Epithelial cell of proximal tubule (primary cell): ENCODE measurements at places on chromosomes 1 and 21. TPM values are rescaled to one million over a fixed set of nuclear protein-coding genes. Genes with fewer than 3 reads are reported as not detected.

GRCh38 chr1:235817101-235817728, 49.5 kb downstream of the LYST start:
- DNase-seq = no peak

DNA sequence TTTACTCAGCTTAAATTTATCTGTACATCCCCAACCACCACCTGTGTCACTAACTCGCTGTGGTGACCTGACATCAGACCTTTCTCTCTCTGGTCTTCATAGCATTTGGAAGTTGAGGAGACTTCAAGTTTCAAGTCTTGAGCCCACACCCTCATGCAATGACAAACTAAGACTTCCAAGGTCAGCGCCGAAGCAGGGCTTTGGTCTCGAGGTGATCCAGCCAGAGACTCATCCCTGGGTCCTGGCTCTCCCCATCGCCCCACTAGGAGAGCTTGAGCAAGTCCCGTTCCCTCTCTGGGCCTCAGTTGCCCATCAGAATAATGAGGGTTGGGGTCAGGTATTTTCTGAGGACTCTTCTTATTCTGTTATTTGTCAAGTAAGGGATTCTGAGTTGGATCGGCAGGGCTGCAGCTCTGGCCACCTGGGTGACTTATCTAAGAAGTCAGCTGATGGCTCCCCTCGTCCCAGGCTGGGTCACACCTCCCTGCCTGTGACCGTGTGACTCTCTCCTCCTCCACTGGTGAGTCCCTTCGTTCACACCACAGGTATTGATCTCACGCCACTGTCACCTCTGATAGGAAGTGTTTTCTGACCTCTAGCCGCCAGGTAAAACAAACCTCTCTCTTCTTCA, 143.7 kb upstream of the RUNX3 start:
- no peak for DNase-seq

GRCh38 chr1:216632980-216633379, 90.2 kb downstream of the ESRRG start:
- DNase-seq = no peak

- no peak for DNase-seq
Measured at GRCh38 chr1:29125237-29125641, 1.5 kb upstream of the TMEM200B start.

Gene GSTM5
- total RNA-seq = not detected in 2 replicates

Gene MRPL55
- 130 and 142 TPM in 2 replicates for total RNA-seq

Gene CD247
- total RNA-seq = not detected in 2 replicates

Gene KRTAP19-3
- not detected in 2 replicates for total RNA-seq

DNA sequence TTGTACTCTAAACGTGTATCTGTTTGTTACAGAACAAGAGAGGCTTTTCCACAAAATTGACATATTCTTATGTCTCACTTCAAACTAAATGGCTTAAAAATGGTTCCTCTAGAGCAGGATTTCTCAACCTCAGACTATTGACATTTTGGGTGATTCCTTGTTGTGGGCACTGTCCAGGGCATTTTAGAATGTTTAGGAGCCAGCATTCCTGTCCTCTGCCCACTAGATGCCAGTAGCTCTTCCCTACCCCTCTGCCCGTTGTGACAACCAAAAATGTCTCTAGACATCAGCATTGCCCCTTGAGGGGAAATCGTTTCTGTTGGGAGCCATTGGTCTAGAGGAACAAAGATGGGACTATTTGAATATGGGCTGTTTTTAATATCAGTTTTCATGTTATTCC, 17.3 kb downstream of the SMAP2 start:
- DNase-seq = no peak

GRCh38 chr1:171357179-171357578, 43.2 kb downstream of the FMO4 start:
- peak; percentile 81 for DNase-seq

Gene SFPQ
- total RNA-seq = 136 and 223 TPM in 2 replicates

DNA sequence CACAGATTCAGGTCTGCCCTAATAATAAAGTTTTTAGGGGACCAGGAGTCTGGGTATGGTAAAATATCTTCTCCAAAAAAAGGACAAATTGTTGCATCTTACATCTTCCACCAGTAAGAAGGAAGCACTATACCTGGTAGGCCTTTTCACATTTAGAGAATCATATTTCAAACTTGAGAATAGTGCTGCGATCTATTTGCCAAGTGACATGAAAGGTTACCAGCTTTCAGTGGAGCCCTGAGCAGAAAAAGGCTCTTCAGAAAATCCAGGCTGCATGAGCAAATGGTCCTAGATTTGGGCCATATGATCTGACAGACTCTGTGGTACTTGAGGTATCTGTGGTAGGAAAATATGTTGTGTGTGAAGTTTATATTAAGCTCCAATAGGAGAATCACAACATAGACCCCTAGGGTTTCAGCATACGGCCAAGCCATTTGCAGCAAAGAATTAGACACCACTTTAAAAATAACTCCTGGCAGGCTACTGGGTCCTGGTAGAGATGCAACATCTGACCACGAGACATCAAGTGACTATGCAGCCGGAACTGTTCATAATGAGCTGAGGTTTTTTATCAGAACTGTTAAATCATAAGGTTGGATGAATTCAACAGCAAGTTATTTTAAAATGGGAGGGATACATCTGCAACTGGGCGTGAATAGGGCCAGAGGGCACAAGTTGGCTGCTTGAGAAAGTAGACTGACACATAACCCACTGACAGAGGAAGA, 38.6 kb upstream of the CCDC190 start:
- no peak for DNase-seq

Gene ADIPOR1
- total RNA-seq = 59.0 and 73.9 TPM in 2 replicates

- DNase-seq = no peak
Measured at GRCh38 chr1:158454537-158454936, 7.1 kb upstream of the OR10K1 start.

Gene ST6GALNAC5
- total RNA-seq = 1.3 and 1.4 TPM in 2 replicates

DNA sequence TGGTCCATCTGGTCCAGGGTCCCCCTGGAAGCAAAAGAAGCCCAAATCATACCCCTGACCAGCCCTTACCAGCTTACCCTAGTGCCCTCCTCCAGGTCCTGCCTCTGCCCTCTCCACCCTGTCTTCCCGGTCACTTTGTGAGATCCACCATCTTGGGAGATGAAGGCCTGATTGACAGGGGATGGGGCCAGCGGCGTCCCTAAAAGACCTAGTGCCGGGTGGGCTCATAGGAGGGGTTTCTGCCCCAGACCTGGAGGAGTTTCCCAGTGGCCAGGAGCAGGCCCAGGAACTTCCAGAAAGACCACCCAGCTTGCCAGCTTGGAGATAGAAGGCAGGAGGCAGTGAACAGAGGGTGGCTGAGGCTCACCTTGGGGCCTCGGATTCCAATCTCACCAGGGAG, 5.4 kb downstream of the COL9A2 start:
- DNase-seq = no peak

Gene CADM3
- total RNA-seq = not detected in 2 replicates

DNA sequence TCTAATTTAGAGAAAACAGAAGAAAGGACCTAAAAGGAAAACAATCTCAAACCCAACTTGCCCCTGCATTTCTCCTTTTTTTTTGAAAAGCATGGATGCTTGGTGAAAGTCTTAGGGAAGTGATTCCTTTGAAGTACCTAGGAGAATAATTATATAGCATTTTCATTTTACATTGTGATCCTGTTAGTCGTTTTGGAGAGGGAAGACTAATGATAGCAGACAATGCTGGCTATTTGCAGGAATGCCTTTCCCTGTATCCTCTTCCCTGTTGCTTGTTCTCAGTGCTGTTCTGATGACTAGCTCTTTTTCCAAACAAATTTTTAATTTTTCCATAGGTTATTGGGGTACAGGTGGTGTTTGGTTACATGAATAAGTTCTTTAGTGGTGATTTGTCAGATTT, 53.9 kb downstream of the LAMC1 start:
- no peak for DNase-seq

GRCh38 chr1:206833106-206833680, 32.2 kb upstream of the IL20 start:
- DNase-seq = peak; percentile 20

Gene SPATA17
- total RNA-seq = 0.22 and 0.58 TPM in 2 replicates

DNA sequence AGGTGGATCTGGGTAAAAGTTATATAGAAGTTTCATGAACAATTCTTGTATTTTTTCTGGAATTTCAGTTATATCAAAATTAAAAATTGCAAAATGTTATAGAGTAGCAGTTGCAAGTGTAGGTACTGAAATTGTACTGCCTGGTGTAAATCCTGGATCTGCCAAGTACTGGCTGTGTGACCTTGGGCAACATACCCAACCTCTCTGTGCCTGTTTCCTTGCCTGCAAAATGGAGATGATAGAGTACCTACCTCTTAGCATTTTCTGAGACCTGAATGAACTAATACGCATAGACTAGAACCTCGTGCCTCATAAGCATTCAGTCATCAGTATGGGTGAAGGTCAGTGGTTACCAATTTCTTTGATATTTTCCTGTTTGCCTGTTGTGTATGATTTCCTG, 290.0 kb upstream of the KAZN start:
- DNase-seq = no peak

DNA sequence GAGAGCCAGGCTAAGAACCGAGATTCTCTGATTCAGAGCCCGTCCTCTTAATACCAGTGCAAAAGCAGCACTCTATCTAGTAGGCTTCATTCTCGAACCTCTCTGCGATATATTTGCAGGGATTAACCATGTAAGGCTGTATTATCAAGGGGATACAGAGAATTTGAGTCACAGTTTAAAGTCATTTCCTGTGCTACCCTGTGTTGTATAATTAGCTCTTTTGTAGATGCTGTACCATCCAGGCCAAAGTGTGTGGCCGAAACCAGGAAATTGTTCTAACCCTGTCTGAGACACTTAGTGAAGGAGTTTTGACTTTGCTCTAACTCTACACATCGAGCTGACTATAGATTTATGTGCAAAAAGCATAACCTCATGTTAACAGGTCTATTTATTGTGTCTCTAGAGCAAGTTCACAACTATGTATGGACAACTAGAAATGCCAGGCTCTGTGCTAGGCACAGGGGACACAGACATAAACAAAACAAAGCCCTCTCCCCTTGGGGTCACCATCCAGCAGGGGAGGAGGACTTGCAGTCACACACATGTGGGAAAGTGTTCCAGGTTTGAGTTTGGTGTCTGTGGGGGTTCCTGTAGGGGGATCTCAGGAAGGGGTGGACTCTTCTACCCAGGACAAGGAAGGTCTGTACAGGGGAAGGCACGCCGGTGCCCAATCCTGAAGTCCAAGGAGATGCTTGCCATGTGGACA, 182.2 kb downstream of the DHRS3 start:
- no peak for DNase-seq

Gene EPHB2
- total RNA-seq = 47.8 and 93.6 TPM in 2 replicates

DNA sequence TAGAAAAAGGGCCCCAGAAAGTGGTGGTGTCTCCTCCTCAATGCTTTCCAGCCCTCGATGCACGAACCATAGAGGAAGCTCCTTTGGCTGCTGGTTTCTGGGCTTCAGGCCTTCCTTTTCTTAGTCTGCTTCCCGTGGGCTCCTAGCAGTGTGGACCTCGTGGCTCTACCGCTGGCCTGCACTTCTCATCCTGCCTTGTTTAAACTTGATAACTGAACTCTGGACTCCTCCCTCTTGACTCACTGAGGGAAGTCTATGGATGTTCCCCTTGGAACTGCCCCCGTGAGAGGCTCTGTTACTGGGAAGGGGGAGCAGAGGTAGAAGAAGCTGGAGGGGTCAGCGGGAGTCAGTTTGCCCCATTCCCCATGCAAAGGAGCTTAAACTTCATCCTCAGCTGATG, 75.3 kb upstream of the WDR26 start:
- DNase-seq = no peak

DNA sequence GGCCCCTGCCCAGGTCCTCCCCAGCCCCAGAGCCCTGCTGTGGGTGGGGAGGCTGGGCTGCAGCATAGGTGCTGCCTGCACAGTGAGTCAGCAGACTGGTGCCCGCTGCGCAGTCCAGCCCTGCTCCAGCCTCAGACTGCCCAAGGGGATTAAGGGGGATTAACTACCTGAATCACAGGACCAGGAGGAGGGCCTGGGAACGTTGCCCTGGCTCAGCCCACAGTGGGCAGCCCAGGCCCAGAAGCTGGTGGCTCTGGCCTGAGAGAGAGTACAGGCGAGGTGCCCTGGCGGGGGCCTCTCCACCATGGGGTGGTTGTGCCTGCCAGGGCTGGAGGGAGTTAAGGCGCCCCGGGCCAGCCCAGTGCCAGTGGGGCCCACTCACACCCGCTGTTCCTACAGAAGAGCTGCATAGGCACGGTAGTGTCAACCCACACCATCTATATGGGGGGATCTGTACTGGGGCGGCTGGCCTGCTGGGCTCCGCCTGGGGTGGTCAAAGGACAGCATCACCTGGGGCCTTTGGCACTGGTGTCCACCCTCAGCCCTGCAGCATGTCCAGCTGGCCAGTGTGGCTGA, 2.3 kb downstream of the OBSCN start:
- no peak for DNase-seq

Gene KRTAP6-2
- not detected in 2 replicates for total RNA-seq
